ENCODE measurements at places on chromosomes 3 and 15. TPM values are rescaled to one million over a fixed set of nuclear protein-coding genes. Genes with fewer than 3 reads are reported as not detected.
A peak's percentile ranks its signal among the peaks of the same experiment; 100 is the strongest.

GRCh38 chr3:36991147-36991546 lies 1.8 kb downstream of the EPM2AIP1 start:
- DNase-seq = no peak

DNA sequence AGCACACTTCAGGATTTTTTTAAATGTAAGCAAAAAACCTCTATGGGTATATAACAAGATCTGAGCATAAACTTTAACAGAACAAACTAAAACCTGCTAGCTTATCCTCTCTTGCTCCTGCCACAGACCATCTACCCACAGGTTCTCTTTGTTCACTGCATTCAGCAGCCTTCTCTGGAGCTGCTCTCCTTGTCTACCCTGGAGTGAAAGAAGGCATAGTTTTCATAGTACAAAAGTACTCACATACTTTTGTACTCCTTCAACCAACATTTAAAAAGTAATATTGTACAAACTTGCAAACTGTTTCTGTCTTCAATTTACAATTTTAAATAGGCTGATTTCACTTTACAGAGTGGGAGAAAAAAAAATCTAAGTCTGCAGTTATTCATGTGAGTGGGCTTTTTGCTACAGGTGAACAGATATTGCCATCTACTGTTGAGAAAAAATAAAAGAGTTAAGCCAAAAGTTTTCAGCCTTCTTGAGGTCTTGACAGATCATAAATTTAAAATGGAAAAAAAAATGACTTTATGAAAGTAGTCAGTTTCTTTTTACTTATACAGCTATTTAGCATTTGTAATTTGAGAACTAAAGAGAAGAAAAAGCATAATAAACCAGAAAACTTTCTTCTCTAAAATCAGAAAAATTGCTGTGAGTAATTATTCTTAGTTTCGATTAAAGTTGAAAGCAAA lies 20.4 kb downstream of the TERC start:
- DNase-seq = no peak

DNA sequence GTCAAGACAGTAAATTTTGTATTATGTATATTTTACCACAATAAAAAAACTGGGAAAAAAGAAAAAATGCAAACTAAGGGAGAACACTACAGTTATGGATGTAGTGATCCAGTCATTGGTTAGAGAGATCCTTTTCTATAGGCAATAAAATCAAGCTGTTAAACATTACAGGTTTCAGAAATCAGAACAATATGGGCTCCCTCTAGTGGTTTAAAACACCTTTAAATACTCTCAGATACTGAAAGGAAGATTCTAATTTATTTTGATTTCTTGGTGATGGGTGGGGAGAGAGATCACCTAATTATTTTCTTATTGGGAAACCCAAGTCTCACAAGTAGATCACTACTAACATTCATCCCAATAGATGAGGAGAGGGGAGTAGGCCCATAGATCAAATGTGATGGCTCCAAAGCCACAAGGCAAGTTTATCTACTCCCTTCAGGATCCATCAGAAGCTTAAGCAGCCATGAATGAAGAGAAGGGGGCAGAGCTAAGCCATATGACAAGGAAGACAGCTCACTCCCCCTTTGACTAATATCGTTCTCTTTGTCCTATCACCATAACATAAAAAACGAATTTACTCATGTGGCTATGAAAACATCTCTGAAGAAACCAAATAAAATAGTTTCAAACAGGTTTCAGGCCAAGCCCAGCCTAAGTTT lies 118.6 kb downstream of the ANO10 start:
- DNase-seq = no peak

DNA sequence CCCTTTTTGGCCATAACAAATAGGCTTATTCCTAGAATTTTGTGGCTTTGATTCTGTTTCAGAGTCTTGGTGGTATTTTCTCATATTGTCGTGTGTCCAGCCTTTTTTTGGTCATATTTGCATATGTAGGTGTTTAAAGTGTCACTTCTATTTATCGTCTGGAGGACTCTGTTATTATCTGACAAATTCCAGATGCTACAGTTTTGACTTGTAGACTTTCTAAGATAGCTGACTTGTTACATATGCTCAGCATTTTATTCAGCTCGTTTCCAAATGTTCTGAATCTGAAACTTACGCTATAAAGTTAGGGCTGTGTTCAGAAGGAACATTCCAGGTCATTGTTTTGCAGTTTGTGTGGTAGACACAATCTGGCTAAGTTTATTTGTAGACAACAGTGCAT lies 1.9 kb downstream of the PPP4R2 start:
- no peak for DNase-seq

IL17RE gene
- 0.74 TPM for total RNA-seq

- DNase-seq = peak; percentile 64
These were observed 101.2 kb downstream of the SMAD6 start for GRCh38 chr15:66803182-66803729.

DNA sequence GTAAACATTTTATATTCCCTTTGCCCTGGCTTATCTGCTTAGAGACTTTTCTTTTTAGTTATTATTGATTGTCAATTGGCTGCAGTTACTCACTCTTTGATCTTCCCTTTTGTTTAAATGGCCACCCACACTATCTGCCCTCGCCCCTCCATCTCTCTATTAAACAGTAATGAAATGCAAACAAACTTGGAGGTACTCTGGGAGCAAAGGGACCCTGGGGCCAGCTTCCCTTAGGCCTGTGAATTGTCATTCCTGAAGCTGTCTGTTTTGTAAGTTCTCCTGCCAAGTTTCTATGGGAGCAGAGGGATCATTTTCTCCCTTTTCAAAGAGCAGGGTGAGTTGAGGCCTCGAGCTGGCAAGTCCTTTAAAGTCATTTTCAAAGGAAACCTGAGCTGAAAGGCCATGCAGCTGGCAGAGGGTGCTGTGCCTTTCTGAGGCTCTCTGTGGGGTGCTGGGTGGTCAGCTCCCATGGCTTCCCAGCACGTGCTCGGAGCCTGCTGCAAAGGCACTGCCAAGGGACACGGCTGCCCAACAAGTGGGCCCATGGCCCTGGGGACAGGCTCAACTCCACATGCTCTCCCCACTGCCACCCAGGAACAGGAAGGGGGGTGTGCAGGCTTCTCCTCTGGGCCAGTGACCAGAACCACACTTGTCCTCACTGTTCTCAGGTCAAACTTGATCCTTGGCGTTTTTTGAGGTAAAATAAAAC lies 17.4 kb upstream of the RTP2 start:
- DNase-seq = no peak

GRCh38 chr15:88469321-88469720 lies 1.8 kb downstream of the MRPS11 start:
- DNase-seq = no peak

GRCh38 chr15:65580287-65580686 lies 30.6 kb downstream of the INTS14 start:
- DNase-seq = no peak

CDC25A gene
- 14.8 TPM for total RNA-seq

DNA sequence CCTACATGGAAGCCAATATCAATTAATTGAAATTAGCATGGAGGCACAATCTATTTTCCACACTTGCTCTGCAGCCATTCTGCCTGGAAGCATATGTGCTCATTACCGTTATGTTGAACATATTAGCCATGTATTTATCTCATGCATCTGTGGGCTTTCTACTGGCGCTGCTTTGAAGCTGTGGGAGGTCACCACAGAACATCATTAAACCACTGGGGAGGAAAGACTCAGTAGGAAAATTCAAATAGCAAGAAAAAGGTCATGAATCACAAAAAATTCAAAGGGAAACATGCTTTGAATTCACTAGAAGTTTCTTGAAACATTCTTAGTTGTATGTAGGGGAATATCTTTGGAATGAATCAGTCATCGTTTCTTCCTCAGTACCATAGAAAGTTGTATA lies 652.5 kb downstream of the EDEM1 start:
- DNase-seq = no peak

DNA sequence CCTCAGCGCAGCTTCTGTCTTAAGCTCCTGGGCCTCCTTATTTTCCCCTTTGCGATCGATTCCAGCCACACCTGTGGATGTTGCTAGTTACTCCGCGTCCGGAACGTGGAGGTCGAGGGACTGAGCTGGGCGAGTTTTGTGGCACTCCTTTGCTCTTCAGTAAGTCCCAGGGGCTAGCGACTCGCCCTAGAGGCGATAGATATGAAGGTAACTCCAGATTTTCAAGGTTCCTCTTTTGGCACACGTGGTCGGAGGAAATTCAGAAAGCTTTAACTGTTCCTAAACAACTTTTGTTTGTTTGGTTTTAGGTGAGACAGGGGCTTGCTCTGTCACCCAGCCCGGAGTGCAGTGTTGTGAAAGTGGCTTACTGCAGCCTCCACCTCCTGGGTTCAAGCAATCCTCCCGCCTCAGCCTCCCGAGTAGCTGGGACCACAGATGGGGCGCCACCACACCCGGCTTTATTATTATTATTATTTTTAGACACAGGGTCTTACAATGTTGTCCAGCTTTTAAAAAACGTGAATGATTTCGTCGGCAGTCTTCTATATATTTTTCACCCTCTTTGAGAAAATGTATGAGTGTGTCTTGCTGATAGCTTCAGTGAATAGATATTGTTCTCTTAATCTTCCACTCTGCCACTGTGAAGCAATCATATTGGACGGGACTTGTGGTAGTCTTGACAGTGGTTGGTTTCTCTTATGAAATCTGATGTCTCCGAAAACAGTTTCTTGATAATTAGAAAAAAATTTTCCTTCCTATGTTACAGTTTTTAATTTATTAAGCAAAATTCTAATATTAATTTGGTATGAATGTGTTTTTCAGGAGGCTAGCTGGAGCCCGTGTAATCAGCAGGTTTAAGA lies 785 bp downstream of the MFSD1 start:
- DNase-seq = no peak

DNA sequence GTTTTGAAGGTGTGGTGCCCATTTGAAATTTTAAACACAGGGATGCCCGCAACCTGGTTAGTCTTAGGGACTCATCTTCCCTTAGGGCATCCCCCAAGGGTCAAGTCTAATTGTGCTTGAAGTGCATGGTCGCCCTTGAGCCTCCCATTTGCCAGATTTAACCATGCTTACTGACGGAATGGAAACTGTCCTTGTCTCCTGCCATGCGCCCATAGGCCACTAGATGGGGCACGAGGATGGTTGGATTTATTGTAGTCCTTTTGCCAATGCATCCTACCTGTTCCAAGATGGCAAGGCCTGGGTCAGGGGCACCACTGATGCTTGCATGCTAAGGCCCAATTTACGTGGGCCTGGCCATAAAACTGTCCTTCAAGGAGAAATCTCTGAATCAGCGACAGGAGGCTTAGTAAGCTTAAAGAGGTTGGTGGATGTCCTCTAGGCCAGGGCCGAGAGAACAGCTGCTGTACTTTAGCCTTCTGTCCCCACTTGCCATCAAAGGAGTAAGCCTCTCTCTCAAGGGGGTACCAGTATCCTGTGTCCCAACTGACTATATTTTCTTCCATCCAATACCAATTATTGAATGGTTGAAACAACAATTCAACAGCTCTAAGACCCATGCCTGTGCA lies 355.4 kb downstream of the OTOL1 start:
- peak; percentile 77 for DNase-seq

DNA sequence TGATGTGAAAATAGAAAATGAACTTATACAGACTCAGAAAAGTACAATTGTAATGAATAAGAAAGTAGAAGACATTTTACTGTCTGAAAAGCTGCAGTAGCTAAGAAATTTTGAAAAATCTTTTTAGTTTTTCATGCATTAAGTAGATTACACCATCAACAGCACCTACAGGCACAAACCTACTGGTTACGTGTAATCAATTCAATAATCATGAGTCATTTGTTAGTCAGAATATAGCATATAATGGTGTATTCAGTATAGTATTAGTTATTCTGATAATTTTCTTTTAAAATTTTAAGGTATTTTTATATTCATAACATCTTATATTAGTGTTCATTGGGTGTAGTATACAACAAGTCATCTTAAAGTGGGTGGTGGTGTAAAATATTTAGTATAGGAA lies 550.5 kb upstream of the GBE1 start:
- DNase-seq = no peak

- no peak for DNase-seq
These were observed 596.6 kb upstream of the AGTR1 start for GRCh38 chr3:148101061-148101460.

DNA sequence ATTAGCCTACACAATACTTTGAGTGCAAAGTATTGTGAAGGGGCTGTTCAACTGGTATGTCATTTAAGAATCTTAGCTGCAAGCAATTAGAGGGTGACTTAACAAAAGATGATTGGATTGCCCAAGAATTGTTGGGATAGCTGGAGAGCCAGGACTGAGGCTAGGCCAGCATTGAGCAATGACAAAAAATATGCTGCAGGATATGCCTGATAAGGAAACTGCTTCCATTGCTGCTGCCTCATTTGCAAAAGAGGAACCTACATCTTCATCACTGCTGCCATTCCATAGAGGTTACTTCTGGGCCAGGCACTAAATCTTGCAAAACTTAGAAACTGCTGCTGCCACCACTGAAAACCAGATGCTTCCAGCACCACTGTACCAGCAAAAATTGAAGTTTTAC lies 108.0 kb upstream of the TBC1D5 start:
- DNase-seq = no peak

GRCh38 chr3:8608791-8609467 lies 35.7 kb downstream of the SSUH2 start:
- no peak for DNase-seq

- no peak for DNase-seq
These were observed 27.1 kb downstream of the SPSB4 start for GRCh38 chr3:141078200-141078599.

DNA sequence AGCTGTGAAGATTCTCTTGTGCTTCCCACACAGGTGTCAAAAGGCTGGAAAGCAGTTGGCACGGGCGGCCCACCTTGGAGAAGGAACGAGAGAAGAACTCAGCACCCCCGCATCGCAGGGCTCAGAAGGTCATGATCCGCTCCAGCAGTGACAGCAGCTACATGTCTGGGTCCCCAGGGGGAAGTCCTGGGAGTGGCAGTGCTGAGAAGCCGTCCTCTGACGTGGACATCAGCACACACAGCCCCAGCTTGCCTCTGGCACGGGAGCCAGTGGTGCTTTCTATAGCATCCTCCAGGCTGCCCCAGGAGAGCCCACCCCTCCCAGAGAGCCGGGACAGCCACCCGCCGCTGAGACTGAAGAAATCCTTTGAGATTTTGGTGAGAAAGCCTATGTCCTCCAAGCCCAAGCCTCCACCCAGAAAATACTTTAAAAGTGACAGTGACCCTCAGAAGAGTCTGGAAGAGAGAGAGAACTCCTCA lies 31.4 kb downstream of the STARD5 start:
- no peak for DNase-seq

DNA sequence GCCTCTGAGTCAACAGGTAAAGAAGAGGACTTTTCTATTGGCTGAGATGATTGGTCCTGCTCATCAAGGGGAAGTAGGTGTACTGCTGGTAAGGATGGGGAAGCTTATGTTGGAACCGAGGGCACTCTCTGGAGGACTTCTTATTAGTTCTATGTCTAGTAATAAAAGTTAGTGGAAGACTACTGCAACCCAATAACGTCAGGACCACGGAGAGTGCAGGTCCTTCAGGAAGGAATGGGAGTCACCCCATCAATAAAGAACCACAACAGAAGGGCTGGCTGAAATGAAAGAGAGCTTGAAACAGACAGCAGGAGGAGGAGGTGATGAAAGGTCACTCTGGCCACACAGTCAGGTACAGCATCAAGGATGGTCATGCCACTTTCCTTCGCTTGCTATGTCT lies 68.8 kb upstream of the PRR23E start:
- no peak for DNase-seq

DNA sequence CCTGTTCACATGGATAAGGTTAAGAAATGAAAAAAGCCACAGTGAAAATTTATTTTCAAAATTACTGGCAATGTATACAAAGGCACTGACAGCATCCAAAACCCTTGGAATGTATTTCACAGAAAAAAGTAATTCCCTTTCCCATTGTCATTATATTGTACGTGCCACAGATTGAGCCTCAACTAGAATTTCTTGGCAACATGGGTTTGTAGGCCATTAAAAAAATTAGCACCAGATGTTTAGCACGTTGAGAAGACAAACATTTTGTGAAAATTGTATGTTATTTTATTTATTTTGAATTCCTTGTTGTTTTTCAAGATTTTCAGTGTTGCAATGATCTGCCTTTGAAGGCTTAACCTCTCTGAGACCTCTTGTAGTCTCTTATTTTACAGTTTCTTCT lies 76.3 kb upstream of the EPHB3 start:
- DNase-seq = no peak
